Aorta (tissue), 5 donors: ENCODE measurements at places on chromosomes 11 and 22. TPM values are rescaled to one million over a fixed set of nuclear protein-coding genes. Genes with fewer than 3 reads are reported as not detected.
A peak's percentile ranks its signal among the peaks of the same experiment; 100 is the strongest.

The HPX gene
- 6.0 TPM for total RNA-seq

The GPR83 gene
- not detected for total RNA-seq

GRCh38 chr22:42931421-42932196 is 74.5 kb upstream of the ARFGAP3 start:
- DNase-seq, result peak; percentile 60
- no peak overlapping the region for H3K4me3 ChIP-seq
- H3K36me3 ChIP-seq, result no peaks in the 10 kb centered on the region
- H3K27me3 ChIP-seq, result no peaks in the 10 kb centered on the region
- H3K27ac ChIP-seq, result peak overlapping the region; percentile 100

DNA sequence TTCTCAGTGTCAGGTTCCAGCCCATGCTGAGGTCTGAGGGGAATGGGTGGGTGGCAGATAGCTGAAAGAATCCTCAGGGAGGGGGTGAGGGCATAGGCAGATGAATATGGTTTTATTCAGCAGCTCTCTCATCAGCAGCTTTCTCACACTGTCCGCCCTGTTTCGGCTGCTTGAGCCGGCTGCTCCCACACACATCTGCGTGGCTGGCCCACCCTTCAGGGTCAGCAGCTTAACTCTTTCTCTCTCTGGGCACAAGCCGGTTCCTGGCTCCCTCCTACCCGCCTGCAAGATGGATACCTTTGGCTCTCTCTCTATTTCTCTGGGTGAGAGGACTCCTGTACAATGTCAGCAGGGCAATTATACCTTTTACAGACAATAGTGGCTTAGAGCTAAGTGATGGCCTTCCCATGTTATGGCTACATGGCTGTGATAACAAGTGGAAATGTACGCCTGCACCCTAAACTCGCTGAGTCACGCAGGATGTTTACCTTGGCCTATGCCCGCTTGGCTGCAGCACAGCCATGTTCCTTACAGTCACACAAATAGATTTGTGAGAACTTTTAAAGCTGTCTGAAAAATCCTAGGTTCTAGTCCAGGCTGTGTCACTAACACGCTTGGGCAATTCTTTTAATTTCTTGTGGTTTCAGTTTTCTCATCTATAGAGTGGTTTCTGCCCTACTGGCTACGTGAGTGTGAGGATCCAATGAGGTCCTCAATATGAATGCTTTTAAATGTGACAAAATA is 4.1 kb downstream of the MMP20 start:
- H3K27ac ChIP-seq, result peak overlapping the region; percentile 15
- H3K4me3 ChIP-seq, result no peak overlapping the region
- no peaks in the 10 kb centered on the region for H3K4me1 ChIP-seq
- DNase-seq, result peak; percentile 85
